ENCODE measurements at places on chromosomes 11 and 22.

DNA sequence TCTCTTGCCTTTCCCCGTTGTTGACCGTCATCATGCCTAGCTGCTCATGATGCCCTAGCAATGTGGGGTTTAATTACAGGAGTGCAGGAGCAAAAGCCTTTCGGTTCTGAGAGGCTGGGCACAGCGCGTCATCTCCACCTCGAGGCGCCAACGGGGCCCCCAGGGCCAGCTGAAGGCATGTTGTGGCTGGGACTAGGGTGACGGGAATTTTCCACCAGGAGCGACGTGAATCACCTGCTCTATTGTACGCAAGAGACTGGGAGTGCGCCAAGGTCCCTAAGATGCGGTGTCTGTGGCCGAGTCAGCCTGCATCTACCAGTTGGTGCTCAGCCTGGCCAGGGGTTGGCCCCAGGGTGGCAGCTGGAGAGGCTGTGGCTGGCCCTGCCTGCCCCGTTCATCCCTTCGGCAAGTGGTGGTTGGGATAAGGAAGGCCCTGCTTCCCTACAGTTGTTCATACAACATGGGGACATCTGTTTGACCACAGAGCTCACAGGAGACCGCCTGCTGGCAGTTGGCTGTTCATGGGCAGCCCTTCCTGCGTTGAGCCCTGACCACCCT, 1175.6 kb downstream of the BRD1 start:
- DNase-seq = no peak

DNA sequence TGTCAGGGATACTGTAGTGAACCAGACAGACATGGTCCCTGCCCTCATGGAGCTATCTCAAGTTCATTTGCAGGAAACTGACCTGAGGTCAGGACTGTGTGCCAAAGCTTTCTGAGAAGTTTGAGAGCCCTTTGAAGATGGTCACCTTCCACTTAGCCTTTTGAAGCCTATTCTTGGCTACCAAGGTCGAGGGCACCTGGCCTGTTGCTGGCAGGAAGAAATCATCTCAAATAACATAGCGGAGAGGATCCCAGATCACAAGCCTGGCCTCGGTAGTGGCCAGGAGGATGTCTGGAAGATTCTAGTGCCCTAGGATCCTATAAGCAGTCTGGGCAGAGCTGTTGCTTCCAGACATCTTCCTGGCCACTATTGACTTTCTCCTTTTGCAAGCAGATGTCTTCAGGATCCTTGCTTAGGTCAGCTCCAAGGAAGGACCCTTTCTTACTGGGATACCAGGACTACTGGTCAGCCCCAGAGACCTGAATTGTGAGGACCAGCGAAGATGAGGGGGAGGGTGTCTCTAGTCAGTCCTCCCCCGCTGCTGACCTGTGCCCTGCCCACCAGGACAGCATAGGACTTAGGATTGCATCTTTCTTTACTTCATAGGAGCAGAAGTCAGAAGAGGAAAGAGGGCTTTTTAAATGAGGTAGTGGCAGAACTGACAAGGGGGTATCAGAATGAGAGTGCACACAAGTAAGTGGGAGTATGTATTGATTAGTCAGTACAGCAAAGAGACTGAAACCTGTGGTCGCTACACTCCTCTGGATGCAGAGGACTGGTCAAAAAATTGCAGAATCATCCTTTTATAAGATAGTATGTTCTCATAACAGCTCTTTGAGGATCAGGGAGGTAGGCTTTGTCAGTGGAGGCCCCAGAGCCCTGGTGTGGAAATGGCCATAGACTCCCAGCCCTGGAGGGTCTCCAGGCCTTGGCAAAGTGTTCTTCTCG, 94.8 kb downstream of the TEAD1 start:
- no peak for DNase-seq

- DNase-seq = no peak
Measured at GRCh38 chr11:125925247-125925740, 20.6 kb upstream of the VSIG10L2 start.

GRCh38 chr11:9037963-9038362, 34.2 kb upstream of the NRIP3 start:
- no peak for DNase-seq

GRCh38 chr11:8285228-8285627, 21.6 kb upstream of the LMO1 start:
- DNase-seq = no peak

GRCh38 chr11:76263657-76264056, 57.4 kb upstream of the WNT11 start:
- peak; percentile 33 for DNase-seq

- DNase-seq = no peak
Measured at GRCh38 chr11:91350931-91351330, 873.7 kb upstream of the FAT3 start.

- DNase-seq = no peak
Measured at GRCh38 chr22:28222052-28222451, 303.0 kb upstream of the PITPNB start.

- DNase-seq = no peak
Measured at GRCh38 chr22:46513908-46514550, 23.4 kb downstream of the CELSR1 start.

DNA sequence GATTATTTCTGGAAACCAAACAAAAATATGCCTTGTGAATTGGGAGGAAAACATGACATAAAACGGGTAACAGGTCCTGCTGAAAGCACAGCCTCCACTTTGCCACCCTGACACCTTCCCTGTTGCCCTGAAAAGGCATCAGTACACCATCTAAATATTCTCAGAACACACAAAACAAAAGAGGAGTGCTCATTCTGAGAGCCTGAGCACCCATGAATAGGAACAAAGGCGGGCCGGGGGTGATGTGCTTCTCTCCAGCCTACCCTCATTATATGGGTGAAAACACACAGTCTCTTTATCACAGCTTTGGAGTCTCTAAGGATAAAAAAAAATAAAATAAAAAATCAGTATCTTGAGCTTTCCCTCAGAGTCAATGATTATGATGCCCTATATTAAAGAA, 19.7 kb downstream of the SCUBE2 start:
- no peak for DNase-seq

- DNase-seq = no peak
Measured at GRCh38 chr11:120925944-120926343, 98.0 kb upstream of the TBCEL start.
